ENCODE measurements at places on chromosomes 16 and 17.

GRCh38 chr17:63644846-63645245, 22.6 kb downstream of the MAP3K3 start:
- DNase-seq = no peak

DNA sequence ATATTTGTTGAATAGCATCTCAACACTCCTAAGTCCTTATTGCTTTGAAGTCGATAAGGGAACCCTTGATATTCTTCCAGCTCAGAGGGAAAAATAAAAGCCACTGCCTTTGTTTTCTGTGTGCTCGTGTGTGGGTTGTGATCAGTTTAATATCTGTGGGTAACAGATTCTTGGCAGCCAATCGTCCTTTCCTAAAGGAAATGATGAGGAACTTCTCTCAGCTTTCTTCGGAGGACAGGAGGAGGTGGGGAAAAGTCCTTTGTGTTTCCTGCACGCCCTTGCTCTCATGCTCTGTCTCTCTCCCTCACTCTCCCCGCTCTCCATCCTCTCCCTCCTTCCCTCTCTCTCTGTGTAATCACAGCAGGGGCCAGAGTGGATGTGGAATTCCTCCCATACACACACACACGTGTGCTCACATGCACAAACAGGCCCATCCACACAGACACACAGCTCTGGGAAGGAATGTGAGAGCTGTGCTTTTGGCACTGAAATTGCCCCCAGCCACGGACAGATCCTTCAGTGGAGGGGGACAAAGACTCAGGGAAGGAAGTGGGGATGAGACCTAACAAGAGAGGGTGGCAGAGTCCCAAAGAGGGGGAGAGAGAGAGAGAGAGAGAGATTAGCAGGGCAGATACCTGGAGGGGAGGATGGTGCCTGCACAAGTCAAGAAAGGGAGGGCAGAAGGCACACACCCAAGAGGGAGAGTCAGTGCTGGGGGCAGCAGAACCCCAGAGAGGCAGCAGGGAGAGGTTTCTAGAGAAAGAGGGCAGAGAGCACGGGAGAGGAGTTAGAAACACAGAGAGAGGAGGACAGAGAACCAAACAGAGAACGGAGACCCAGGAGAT, 83.5 kb upstream of the PLCG2 start:
- no peak for DNase-seq

GRCh38 chr16:13108126-13108525, 206.7 kb downstream of the SHISA9 start:
- no peak for DNase-seq

DNA sequence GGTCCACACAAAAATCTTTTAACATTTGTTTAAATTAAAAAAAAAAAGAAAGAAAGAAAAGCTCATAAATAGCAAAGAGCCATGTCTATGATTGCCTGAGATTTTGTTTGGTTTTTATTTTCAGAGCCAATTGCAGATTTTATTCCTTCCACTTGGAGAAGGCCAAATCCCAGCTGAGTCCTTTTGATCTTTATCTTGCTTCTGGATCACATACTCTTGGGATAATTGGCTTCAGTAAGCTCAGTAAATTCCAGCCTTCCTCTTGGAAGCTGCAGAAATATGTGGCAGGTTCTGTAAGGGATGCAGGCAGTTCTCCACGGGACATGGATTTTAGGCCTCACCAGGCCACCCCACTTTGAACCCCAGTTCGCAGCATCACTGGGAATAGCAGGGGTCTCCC, 63.3 kb upstream of the TMC5 start:
- no peak for DNase-seq

GRCh38 chr16:977896-978295, 3.7 kb upstream of the SOX8 start:
- DNase-seq = no peak

DNA sequence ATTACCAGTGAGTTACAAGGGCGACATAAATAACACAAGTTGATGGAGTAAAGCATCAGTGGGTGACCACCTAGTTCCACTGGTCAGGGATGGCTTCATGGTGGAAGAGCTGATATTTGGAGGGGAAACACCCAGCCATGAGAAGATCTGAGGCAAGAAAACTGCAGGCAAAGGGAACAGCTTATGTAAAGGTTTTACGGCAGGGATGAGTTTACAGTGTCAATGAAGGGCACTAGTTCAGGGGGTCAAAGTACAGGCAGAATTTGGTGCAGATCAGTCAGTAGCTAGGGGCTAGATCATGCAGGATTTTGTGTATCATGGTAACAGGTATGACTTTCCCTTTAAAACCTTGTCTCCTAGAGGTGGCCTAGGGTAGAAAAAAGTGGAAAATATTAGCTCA, 339.6 kb downstream of the PMP22 start:
- no peak for DNase-seq

- DNase-seq = no peak
Measured at GRCh38 chr16:12576878-12577277, 226.8 kb downstream of the CPPED1 start.

GRCh38 chr16:67277999-67278772, 1.1 kb upstream of the PLEKHG4 start:
- DNase-seq = no peak
